ENCODE measurements at places on chromosomes 7 and 10. TPM values are rescaled to one million over a fixed set of nuclear protein-coding genes. Genes with fewer than 3 reads are reported as not detected.
A peak's percentile ranks its signal among the peaks of the same experiment; 100 is the strongest.

- no peak for DNase-seq
- H3K27me3 ChIP-seq = no peaks in the 10 kb centered on the region
- H3K4me1 ChIP-seq = peaks cover 3% of the 10 kb centered on the region
- no peak overlapping the region for H3K4me3 ChIP-seq
- H3K27ac ChIP-seq = no peak overlapping the region
- H3K36me3 ChIP-seq = no peaks in the 10 kb centered on the region
Observed at GRCh38 chr7:6631605-6632004, 5.5 kb upstream of the ZNF316 start.

The ITPRID1 gene
- total RNA-seq = not detected

- H3K4me1 ChIP-seq = no peaks in the 10 kb centered on the region
- H3K27ac ChIP-seq = no peak overlapping the region
- no peaks in the 10 kb centered on the region for H3K27me3 ChIP-seq
- DNase-seq = no peak
- no peaks in the 10 kb centered on the region for H3K36me3 ChIP-seq
Observed at GRCh38 chr10:93165367-93165766, 91.7 kb downstream of the CYP26A1 start.

The TUBB8 gene
- not detected for total RNA-seq

DNA sequence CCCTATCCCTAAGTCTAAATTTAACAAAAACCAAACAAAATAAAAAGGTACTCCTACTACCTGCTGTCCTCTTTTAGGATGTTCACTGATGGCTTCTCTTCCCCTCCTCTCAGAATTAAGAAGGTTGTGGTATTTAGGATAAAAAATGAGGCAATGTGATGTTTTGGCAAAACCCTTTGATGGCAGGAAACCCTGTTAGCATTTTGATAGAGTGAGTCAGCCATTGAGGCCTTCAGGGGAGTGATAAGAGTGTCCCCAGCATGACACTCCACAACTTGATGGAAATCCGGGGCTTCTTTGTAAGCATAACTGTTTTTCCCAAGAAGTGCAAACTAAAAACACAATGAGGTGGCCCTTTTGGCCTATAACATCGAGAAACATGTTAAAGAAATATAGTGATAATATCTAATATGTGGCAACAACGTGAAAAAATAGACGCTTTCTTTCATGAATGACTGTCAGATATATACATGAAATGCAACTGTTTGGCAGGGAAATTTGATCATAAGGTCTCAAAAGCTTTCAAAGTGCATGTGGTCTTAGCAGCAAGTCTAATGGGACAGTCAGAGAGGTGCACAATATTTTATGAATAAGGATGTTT, 55.0 kb downstream of the PRTFDC1 start:
- DNase-seq = no peak
- no peak overlapping the region for H3K27ac ChIP-seq
- no peaks in the 10 kb centered on the region for H3K4me1 ChIP-seq
- no peak overlapping the region for H3K4me3 ChIP-seq

The GJD4 gene
- total RNA-seq = not detected

DNA sequence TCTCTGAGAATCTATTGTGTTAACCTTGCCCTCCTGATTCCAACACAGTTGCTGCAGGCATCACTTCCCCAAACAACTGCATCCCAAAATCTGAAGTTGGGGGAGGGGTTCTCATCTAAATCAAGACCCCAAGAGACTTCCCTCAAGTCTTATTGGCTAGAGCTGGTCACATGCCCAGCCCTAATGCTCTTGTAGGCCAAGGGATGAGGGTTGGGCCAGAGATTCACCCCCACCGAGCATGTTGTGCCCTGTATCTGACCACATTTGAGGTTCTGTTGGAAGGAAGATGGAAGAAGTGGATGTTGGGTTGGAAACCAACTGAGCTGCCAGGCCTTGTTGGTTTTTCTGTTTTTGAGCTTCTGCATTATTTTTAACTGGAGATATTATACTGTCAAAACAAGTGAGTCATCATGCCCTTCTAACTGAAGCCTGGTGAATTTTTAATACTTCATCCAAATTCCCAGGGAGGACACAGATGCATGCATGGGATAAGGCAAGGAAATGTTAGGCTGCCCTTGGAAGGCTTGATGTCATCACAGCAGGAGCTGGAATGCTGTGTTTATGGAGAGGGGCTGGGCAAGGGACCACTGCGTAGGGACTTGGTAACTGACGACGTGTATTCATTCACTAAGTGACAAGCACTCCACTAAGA, 68.6 kb upstream of the CACUL1 start:
- DNase-seq = no peak
- no peak overlapping the region for H3K4me3 ChIP-seq
- no peak overlapping the region for H3K27ac ChIP-seq
- H3K4me1 ChIP-seq = no peaks in the 10 kb centered on the region

The BAG3 gene
- 392 TPM for total RNA-seq

- no peaks in the 10 kb centered on the region for H3K27me3 ChIP-seq
- no peak for DNase-seq
- peaks cover 4% of the 10 kb centered on the region for H3K4me1 ChIP-seq
- H3K27ac ChIP-seq = no peak overlapping the region
- no peaks in the 10 kb centered on the region for H3K36me3 ChIP-seq
- H3K4me3 ChIP-seq = no peak overlapping the region
Observed at GRCh38 chr7:111368381-111369065, 193.8 kb downstream of the IMMP2L start.

DNA sequence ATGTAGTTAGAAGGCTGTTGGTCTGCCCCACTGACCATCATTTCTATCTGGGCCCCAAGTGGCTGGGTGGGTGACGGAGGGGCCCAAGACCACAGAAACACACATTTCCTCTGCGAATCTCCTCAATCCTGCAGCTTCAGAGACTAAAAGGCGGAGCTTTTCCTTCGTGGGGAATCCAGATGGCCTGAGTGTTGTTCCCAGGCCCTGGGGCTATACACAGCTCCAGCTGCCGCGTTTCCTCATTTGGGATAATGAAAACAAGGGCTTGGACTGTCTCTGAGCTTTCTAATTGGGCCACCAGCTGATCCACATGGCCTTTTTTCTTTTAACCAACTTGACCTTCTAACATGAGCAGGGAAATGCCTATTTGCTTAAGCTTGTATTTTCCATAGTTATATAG, 339.9 kb downstream of the CXCL12 start:
- H3K27me3 ChIP-seq = no peaks in the 10 kb centered on the region
- no peak overlapping the region for H3K27ac ChIP-seq
- DNase-seq = no peak
- no peaks in the 10 kb centered on the region for H3K4me1 ChIP-seq
- H3K4me3 ChIP-seq = no peak overlapping the region

- H3K27ac ChIP-seq = no peak overlapping the region
- H3K36me3 ChIP-seq = peaks cover 53% of the 10 kb centered on the region
- no peak for DNase-seq
Observed at GRCh38 chr10:1020958-1021357, 4.7 kb downstream of the IDI2 start.

DNA sequence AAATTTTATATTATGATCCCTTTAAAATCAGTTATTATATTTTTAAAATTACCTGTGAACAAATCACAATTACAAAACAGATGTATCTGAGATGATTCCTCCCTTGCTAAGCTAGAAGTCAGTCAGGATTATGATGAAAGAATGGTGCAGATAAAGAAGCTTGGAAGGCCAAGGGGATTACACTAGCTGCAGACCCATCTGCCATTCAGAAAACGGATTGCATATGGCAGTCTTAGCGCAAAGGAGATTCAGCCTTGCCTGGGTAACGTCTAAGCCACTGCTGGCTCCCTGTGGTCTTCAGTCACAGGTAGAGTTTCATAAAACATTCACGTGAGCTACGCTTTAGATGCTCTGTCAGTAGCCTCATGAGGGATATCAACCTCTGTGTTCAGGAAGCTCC, 222.2 kb downstream of the POU6F2 start:
- no peaks in the 10 kb centered on the region for H3K36me3 ChIP-seq
- H3K4me1 ChIP-seq = no peaks in the 10 kb centered on the region
- no peak for DNase-seq
- H3K27me3 ChIP-seq = no peaks in the 10 kb centered on the region
- H3K4me3 ChIP-seq = no peak overlapping the region

DNA sequence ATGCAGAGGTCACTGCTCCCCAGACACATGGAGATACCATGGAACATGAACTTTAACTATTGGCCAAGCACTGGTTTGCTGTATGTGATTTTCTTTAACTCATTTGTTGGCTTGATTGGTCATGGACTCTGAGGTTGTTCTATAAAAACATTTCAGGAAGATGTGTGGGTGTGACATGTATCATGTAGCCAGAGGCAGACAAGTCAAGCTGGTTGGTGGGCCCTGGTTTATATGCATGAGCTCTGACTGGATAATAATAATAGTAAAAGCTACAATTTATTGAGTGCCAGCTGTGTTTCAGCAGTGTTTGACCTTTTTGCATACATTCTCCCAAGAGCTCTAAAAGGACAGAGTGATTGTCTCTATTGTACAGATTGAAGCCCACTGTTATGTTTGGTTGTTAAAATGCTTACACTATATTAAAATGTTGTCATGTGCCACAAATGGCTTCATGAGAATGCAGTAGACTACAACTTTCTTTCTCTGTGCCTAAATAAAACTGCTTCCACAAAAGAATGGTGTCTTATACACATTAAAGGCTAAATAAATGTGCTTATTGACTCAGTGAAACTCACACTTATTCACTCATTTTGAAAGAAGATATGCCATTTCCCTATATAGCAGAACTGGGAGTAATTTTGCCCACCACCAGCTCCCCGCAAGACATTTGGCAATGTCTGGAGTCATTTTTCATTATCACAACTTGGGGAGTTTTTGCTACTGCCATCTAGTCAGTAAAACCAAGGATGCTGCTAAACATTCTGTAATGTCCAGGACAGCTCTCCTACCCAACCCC, 243.6 kb upstream of the NFE2L3 start:
- H3K4me1 ChIP-seq = no peaks in the 10 kb centered on the region
- no peaks in the 10 kb centered on the region for H3K36me3 ChIP-seq
- H3K27me3 ChIP-seq = no peaks in the 10 kb centered on the region
- DNase-seq = no peak
- no peak overlapping the region for H3K27ac ChIP-seq
- H3K4me3 ChIP-seq = no peak overlapping the region

GRCh38 chr10:63582690-63583089, 61.5 kb downstream of the REEP3 start:
- no peak overlapping the region for H3K27ac ChIP-seq
- no peak for DNase-seq
- no peak overlapping the region for H3K4me3 ChIP-seq
- H3K4me1 ChIP-seq = peaks cover 51% of the 10 kb centered on the region

The KAZALD1 gene
- total RNA-seq = 1.7 TPM

DNA sequence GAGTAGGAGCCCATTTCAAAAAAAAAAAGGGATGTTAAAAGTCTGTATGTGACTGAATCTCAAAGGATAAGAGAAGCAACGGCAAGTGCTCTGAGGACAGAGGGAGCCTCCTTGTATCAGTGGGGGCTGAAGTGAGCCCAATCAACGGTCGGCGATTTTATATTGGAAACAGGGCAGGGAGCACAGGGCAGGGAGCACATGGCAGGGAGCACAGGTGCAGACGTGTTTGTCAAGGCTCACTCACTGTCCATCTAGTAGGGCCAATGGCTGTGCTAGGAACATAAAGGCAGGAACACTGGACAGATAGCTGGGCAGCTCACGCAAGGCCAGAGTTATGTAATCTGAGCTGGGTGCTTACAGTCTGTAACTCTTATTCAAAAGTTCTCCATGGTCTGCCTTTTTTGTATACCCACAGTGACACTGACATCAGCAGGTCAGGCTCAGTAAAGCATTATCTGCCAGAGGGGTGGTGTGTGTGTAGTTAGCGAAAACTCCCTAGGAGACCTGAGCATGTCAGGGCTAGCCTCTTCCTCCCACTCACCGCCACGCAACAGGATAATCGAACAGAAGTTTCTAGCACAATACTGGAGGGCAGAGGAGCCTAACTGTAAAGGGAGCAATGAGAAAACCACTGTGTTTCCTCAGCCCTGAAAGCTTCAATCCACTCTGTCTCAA, 15.4 kb downstream of the AKR1B1 start:
- peak overlapping the region; percentile 1 for H3K27ac ChIP-seq
- peaks cover 36% of the 10 kb centered on the region for H3K4me1 ChIP-seq
- no peak for DNase-seq
- peaks cover 2% of the 10 kb centered on the region for H3K36me3 ChIP-seq
- H3K4me3 ChIP-seq = no peak overlapping the region
- H3K27me3 ChIP-seq = no peaks in the 10 kb centered on the region

- no peak overlapping the region for H3K4me3 ChIP-seq
- H3K27ac ChIP-seq = no peak overlapping the region
- H3K4me1 ChIP-seq = no peaks in the 10 kb centered on the region
- peaks cover 3% of the 10 kb centered on the region for H3K27me3 ChIP-seq
- H3K36me3 ChIP-seq = no peaks in the 10 kb centered on the region
Observed at GRCh38 chr7:115475206-115475605, 553.3 kb downstream of the MDFIC start.

The NYAP1 gene
- not detected for total RNA-seq

GRCh38 chr7:16398146-16399017, 23.0 kb downstream of the CRPPA start:
- H3K27me3 ChIP-seq = no peaks in the 10 kb centered on the region
- no peak overlapping the region for H3K4me3 ChIP-seq
- H3K4me1 ChIP-seq = no peaks in the 10 kb centered on the region
- DNase-seq = no peak
- no peaks in the 10 kb centered on the region for H3K36me3 ChIP-seq
- H3K27ac ChIP-seq = no peak overlapping the region

GRCh38 chr10:76487582-76487981, 1056.2 kb downstream of the LRMDA start:
- DNase-seq = no peak
- H3K27me3 ChIP-seq = no peaks in the 10 kb centered on the region
- H3K4me3 ChIP-seq = no peak overlapping the region
- H3K27ac ChIP-seq = no peak overlapping the region
- H3K36me3 ChIP-seq = no peaks in the 10 kb centered on the region
- H3K4me1 ChIP-seq = no peaks in the 10 kb centered on the region

GRCh38 chr7:47690902-47691558, 109.1 kb upstream of the TNS3 start:
- no peaks in the 10 kb centered on the region for H3K36me3 ChIP-seq
- H3K4me3 ChIP-seq = no peak overlapping the region
- no peak for DNase-seq
- H3K27me3 ChIP-seq = no peaks in the 10 kb centered on the region

- DNase-seq = no peak
- no peak overlapping the region for H3K4me3 ChIP-seq
- no peaks in the 10 kb centered on the region for H3K27me3 ChIP-seq
- H3K27ac ChIP-seq = no peak overlapping the region
- no peaks in the 10 kb centered on the region for H3K36me3 ChIP-seq
Observed at GRCh38 chr10:45294681-45295080, 20.7 kb downstream of the OR13A1 start.
